ENCODE measurements at places on chromosomes 6 and 20. TPM values are rescaled to one million over a fixed set of nuclear protein-coding genes. Genes with fewer than 3 reads are reported as not detected.

GRCh38 chr6:109894181-109894580 lies 83.9 kb upstream of the GPR6 start:
- no peak overlapping the region for H3K4me3 ChIP-seq
- DNase-seq = no peak
- H3K4me1 ChIP-seq = no peaks in the 10 kb centered on the region
- no peak overlapping the region for H3K27ac ChIP-seq

The MATN4 gene
- total RNA-seq = not detected

The NKX2-4 gene
- not detected for total RNA-seq

DNA sequence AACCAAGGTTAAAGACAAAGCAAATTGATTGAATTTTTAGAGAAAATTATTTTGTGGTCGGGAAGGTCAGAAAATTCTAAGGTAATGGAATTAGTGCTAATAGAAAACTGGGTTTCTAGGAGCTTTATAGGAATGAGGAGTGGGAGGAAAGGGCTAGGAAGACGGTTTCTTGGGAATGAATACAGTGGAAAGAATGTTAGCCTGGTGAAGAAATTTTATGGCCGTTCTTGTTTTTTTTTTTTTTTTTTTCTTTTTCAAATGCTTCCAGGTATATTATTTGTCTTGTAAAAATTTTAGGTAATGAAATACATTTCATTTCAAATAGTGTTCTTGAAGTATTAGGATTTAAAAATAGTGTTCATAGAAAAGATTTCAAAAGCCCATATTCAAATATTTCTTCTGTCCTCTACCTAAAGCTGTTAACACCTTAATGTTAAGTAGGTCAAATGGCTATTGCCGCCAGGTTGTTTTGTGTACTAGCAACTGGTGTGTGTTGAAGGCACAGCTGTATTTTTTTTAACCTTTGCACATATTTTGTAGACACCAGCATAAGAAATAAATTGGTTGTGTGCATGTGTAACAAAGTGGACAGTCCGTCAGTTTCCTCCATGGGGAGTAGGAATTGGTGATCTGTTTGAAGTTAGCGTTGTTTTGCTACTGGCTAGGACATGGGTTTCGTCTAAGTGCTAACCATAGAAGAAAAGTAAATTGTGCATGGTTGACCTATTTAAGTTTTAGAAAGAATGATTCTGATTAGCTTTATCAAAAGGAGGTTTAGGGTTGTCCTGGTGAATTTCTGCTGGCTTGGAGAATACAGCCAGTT lies 32.3 kb downstream of the AFDN start:
- H3K4me1 ChIP-seq = no peaks in the 10 kb centered on the region
- no peaks in the 10 kb centered on the region for H3K36me3 ChIP-seq
- H3K27ac ChIP-seq = no peak overlapping the region
- no peaks in the 10 kb centered on the region for H3K27me3 ChIP-seq
- no peak overlapping the region for H3K4me3 ChIP-seq
- DNase-seq = no peak

- H3K27ac ChIP-seq = no peak overlapping the region
- no peak overlapping the region for H3K4me3 ChIP-seq
- H3K4me1 ChIP-seq = no peaks in the 10 kb centered on the region
- peaks cover 3% of the 10 kb centered on the region for H3K27me3 ChIP-seq
Observed at GRCh38 chr6:15207923-15208322, 37.9 kb upstream of the JARID2 start.

GRCh38 chr6:130655586-130655985 lies 171.6 kb upstream of the SMLR1 start:
- H3K4me1 ChIP-seq = no peaks in the 10 kb centered on the region
- no peaks in the 10 kb centered on the region for H3K27me3 ChIP-seq
- DNase-seq = no peak
- H3K4me3 ChIP-seq = no peak overlapping the region
- no peaks in the 10 kb centered on the region for H3K36me3 ChIP-seq
- no peak overlapping the region for H3K27ac ChIP-seq

All from CD4-positive, CD25-positive, alpha-beta regulatory T cell (primary cell).